ENCODE measurements at places on chromosomes 16 and 17. TPM values are rescaled to one million over a fixed set of nuclear protein-coding genes. Genes with fewer than 3 reads are reported as not detected.

DNA sequence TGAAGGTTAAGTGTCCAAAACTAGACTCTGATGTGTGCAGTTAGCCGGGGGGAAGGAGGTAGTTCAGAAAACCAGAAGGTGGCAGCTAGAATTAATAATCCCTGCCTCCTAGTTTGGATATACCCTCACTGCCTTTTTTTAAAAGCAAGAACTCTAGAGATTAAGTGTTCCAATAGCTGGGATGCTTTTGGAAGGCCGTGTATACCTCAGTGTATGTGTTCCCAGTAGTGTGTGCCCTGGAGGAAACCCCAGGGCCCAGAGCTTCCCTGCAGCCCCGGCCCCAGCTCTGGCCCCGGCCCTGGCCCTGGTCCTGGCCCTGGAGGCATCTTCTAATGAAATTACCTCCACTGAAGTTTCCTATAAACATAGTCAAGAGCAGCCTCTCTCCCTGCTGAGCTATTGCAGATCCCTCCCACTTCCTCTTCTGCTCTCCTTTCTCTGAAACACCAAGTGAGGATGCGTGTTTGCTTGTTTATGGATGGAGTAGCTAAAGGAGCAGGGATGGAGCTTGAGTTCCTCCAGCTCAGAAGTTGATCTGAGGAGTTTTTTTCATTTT, 130.7 kb downstream of the PRKCA start:
- peak; percentile 13 for DNase-seq

BEAN1 gene
- total RNA-seq, result 1.7 TPM

GUCY2D gene
- total RNA-seq, result not detected

PPP1R1B gene
- total RNA-seq, result not detected

Data from A172 (cell line).